Cortex of kidney (tissue), 1 donor: ENCODE measurements at places on chromosomes 16 and 17.

GRCh38 chr16:49431040-49431439 is 57.4 kb downstream of the C16orf78 start:
- no peak for DNase-seq

- DNase-seq: no peak
Observed at GRCh38 chr17:70202840-70203239, 33.5 kb downstream of the KCNJ2 start.

DNA sequence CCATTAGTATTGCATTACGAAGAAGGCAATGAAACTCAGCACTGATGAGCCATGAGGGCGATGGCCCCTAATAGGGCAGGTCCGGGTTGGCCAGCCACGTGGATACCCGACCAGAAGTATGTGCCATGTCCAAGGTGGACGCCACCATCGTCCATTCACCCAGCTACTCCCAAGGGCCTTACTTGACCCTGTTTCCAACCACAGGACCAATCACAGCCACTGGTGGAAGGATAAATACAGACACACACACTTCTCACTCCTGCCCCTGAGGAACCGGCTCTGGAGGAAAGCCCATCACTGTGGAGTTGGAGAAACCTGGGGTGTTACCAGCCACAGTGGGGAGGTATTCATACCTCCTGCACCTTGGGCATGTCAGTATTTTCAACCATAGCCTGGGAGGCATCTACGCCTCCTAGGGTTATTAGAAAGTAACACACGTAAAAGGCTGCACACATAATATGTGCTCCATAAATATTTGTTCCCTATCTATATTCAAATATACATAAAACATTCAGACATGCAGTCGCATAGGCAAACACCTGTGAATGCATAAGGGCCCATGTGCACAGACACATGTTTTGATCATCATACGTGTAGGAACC is 5.4 kb upstream of the ITGA3 start:
- no peak for DNase-seq

GRCh38 chr16:69313469-69313868 is 2.3 kb downstream of the VPS4A start:
- DNase-seq: no peak

GRCh38 chr17:40356990-40357881 is 7.3 kb downstream of the GJD3 start:
- no peak for DNase-seq

DNA sequence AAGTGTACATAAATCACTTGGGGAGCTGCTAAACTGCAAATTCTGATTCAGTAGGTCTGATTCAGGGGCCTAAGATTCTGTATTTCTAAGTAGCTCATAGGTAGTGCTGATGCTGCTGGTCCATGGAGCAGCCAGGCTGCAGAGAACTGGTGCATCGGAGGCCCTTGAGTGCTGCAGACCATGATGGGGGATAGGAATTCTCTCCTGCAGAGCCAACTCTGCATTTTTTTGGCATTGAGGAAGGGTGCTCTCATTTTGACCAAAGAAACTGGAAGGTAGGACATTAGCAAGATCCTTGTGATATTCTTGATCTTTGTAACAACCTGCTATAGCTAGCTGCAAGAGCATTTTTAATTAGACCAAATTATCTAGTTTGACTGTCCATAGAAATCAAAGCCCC is 4.7 kb downstream of the HOXB2 start:
- no peak for DNase-seq

- no peak for DNase-seq
Observed at GRCh38 chr17:67526700-67527099, 149.6 kb downstream of the PITPNC1 start.

GRCh38 chr17:58501451-58501850 is 13.0 kb downstream of the MTMR4 start:
- DNase-seq: no peak

DNA sequence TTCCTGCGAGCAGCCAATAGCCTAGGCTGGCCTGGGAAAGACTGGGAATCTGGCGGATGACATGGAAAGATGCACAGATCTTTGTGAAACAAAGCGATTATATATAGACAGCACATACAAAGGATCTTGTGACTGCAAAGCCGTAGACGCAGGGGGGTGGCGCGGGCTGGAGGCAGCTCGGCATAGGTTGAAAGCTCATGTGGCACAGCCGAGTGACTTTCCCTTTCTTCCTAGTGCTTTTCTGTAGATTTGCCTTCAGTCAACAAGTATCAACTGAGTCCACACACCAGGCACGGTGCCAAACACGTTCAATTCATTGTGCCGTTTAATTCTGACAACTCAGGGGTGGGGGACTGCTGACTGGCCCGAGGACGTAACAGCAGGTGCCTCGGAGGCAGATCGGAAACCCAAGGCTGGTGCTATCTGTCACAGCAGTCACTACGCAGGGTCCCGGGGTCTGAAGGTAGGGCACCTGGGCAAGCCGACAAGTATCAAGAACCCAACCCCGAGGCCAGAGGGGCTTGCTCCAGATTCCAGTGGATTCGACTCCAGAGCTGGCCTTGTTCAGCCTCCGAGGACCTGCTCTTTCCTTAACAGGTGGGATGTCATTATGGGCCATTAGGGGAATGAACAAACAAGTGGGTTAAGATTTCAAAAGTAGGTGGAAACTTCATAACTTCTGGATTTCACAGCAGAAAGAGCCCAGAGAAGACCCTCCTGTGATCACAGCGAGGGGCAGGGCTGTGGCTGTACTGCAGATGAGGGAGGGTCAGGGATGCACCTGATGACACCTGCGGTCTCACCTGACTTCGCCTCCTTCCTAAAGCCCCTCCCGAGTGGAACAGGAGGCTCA is 5.9 kb downstream of the PAM16 start:
- DNase-seq: no peak

DNA sequence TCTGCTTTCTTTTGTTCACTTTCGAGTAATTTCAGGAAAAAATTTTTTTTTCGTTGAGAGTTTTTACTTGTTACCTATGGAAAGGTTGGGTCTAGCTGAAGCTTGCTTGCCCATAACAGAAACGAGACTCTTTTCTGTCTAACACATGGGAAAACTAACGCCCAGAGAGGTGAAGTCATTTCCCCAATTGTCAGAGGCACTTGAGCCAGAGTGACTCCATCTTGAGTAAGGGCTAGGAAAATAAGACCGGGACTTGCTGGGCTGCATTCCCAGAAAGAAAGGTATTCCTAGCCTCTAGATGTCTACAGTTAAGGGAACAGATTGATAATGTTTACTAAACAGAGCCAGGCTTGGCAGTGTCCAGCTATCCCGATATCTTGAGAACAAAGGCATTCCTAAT is 26.8 kb downstream of the PRKCB start:
- DNase-seq: no peak

- DNase-seq: no peak
Observed at GRCh38 chr16:54143934-54144571, 142.5 kb downstream of the IRX3 start.

DNA sequence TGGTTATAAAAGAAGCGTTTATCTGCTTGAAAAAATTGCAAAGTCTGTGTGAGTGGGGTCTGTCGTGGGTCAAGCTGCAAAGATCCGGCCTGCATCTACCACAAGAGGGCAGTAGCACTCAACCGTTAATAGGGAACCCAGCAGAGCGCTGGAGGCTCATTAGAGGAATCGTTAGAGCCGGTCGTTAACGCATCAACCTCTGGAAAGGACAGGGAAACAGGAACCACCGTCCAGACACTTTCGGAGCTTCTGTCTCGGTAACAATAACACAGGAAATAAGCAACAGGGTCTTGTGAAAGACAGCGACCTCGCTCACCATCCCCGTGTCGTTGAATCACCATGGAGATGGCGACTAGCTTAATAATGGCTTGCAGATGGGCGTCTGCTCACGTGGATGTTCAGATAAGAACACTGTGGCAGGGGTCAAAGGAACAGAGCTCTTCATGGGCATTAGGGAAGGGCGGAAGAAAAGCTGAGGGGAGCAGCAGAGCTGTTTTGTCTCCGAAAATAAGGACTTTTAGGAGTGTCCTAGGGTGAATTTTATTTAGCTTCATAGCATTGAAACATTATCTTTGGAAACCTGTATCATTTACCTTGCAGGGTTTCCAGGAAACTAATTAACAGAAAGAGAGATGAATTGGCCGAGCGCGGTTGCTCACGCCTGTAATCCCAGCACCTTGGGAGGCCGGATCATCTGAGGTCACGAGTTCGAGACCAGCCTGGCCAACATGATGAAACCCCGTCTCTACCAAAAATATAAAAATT is 11.9 kb upstream of the NSRP1 start:
- no peak for DNase-seq

- no peak for DNase-seq
Observed at GRCh38 chr16:75110637-75111513, 5.7 kb downstream of the LDHD start.

- DNase-seq: no peak
Observed at GRCh38 chr16:66523861-66524354, 26.0 kb downstream of the TK2 start.

- no peak for DNase-seq
Observed at GRCh38 chr16:9123871-9124270, 32.4 kb downstream of the HAPSTR1 start.

DNA sequence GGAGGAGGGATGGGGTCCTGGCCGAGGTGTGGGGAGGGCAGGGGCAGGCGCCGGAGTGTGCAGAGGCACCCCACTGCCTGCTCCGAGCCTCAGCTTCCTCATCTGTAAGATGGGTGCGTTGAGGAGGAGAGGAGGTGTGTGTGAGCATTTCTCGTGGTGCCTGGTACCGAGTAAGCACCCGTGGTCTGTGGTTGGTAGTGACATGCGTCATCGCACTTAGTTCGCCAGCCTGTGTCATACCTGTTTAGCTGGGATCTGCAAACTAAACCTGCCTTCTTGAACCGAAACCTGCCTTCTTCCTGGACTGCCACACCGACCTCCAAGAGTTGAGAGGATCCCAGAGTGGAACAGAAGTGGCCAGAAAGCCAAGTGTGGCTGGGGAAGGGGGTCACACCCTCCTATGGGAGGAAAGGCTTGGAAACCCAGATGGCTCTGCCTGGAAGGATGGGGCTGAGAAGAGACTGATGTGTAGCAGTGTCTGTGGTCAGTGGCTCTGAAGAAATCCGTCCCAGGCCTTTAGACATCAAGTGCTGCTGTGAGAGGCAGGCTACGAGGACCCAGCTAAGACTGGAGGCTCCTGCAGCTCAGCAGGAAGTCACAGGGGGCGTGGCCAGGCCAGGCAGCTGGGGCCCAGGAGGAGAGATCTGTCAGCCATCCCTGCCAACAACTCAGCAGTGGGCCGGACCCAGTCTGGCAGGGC is 162.6 kb upstream of the PLCG2 start:
- DNase-seq: no peak

DNA sequence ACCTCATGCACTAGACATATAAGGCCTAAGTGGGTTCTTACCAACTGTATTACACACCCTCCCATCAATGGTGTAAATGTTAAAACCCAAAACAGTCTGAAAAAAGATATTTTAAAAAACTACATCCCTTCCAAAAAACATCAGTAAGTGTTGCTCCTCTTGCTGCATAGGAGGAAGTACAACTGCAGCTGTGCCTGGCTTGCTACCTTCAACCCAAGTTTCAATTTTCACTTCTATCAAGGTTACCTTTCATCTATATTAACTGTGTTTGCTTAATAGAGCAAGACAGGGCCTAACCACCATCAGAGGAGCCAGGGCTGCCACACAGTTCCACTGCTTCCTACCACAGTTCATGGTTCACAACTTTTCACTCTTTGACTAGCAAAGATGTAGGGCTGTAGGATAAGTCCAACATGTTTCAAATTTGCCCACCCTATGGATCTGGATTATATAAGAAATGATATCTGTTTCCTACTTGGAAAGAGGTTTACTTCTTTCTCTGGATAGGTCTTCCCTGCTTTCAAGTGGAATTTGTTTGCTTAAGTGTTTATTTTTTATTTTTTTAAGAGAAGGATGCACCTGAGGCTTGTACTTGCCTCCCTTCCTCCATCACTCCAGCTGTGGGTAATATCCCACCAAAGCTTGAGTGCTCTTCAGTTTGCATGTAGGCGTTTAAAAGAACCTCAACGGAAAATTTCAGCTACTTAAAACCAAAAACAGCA is 56.7 kb downstream of the GRB7 start:
- DNase-seq: no peak

- no peak for DNase-seq
Observed at GRCh38 chr16:88088161-88088581, 136.9 kb downstream of the BANP start.

GRCh38 chr16:14111713-14112538 is 40.8 kb downstream of the MRTFB start:
- DNase-seq: no peak

DNA sequence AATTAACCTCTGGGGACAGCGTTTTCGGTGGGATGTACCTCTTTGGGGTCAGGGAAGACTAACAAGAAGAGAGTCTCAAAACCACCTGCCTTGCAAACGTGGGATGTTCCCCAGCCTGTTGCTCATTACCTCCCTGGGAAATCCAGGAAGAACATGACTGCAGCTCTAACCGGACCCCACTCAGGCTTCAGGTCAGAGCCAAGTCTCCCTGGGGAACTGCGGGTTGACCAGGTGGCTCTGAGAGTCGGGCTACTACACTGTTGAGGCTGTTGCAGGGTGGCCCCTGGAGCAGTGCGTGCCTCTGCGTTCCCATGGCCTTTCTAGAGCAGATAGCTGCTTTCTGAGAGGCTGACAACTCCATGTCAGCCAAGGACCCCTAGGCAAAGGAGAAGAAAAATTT is 309.1 kb downstream of the FOXL1 start:
- DNase-seq: no peak

DNA sequence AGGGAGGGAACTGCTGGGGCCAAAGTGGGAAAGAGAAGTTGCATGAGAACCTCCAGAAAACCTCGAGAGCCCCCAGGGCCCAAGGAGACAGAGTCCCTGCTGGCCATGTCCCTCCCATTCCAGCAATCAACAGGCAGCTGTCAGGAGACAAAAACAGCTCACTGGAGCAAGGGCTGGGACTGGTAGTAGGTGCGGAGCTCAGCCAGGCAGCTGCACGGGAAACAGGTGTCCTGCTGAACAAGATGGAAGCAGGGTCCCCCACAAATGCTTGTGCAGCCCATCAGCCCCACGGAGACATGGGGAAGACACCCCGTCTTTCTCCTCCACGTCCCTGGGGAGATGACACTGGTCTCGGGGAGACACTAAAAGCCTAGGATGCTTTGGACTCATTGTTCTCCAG is 34.5 kb downstream of the SDK2 start:
- DNase-seq: no peak

- no peak for DNase-seq
Observed at GRCh38 chr16:20740007-20740883, 1.4 kb downstream of the THUMPD1 start.

DNA sequence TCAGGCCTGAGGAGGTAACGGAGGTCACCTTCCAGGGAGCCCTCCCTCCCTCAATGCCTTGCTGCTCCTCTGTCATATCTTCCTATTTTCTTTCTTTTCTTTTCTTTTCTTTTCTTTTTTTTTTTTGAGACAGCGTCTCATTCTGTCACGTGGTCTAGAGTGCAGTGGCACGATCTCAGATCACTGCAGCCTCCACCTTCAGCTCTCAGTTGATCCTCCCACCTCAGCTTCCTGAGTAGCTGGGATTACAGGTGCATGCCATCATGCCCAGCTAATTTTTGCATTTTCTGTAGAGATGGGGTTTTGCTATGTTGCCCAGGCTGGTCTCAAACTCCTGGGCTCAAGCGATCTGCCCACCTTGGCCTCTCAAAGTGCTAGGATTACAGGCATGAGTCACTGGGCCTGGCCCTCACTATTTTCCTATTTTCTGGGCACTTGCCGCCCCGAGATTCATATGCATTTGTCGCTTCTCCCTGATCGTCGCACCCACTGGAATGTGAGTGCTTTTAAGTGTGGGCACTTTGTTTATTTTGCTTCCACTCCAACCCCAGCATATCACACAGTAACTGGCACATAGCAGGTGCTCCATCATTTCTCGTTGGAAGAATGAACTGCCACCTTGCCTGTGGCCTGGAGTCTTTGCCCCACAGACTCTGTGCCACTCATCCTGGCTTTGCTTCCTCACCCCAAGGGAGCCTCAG is 31.7 kb downstream of the CPNE2 start:
- no peak for DNase-seq

- DNase-seq: no peak
Observed at GRCh38 chr17:61232871-61233270, 166.8 kb upstream of the TBX2 start.
